Common myeloid progenitor, CD34-positive (primary cell): ENCODE measurements at places on chromosomes 6 and 20.
A peak's percentile ranks its signal among the peaks of the same experiment; 100 is the strongest.

DNA sequence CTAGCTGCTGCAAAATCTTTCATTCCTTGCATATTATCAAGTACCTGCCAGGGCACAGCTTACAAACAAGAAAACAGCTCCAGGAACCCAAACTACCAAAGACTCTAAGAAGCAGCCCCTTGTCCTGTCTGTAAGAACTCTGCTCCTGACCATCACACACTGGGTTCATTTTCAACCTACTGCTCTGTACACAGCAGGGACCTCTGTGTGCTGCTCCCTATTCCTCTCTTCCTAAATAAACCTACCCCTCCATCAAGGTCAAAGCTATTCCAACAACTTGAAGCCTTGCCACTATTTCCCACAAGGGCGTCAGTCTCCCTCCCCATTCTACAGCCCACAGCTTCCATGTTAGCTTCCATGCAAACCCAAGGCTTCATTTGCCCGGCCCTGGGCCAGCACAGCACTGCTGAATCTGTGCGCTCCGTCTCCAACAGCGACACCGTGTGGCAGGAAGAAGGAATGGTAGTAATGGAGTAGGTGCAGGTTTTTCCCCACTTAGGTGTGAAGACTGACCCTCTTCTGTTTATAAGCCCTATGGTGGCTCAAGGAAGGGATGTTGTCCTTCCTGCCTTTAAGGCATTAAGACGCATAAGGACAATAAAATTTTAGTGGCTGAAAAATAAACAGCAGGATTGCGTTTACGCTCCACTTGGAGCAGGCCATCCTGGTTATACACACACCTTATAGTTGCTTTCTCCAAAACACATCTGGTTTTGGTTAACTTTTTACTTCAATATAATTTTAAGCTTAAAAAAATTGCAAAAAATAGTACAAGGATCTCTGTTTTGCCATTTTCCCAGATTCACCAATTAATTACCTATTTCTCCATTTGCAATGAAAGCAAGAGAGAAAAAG lies 115.2 kb upstream of the NXT1 start:
- peak; percentile 56 for DNase-seq

DNA sequence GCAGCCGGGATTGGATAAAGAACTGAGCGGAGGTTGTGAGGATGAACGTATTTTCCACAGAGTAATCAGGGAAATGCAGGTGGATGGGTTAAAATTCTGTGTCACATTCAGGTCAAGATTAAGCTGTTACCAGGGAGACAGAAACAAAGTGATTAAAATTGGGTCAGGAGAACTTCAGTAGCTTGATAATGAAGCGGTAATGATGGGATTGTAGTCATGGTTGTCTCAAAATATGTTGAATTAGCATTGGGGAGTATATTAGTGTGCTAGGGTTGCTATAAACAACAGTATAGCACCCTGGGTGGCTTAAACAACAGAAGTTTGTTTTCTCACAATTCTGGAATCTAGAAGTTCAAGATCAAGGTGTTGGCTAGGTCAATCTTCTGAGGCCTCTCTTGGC lies 155.5 kb downstream of the GJA1 start:
- DNase-seq: peak; percentile 1

DNA sequence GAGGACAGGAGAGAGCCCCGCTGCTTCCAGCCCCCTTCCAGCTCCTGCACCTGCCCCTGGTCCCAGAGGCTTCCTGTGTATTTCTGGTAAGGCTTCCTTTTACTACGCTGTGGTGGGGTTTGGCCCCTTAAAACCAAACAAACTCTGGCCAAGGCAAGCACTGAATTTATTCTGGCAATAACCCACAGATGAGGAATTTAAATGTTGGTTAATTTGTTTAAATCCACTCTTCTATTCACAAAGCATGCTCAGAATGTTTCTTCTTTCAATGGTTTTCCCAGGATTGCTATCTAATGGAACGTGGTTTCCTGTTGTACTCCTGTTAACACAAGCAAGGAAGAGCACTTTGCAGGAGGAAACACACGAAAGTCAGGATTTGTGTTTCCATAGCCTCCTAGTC lies 236.5 kb upstream of the FOXQ1 start:
- DNase-seq: no peak

DNA sequence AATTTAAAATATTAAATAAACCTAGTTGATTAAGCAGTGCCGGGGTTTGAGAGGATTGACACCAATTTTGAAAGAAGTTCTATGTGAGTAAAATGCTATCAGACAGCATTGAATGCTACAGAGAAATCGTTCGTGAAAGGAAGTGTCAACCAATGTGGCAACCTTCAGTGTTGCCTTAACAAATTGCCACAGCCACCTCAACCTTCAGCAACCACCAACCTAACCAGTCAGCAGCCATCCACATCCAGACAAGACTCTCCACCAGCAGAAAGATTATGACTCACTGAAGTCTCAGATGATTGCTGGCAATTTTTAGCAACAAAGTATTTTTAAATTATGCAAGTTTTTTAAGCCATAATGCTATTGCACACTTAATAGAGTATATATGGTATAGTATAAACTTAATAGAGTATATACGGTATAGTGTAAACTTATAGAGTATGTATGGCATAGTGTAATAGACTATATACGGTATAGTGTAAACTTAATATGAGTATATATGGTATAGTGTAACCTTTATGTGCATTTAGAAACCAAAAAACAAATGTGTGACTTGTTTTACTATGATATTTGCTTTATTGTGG lies 65.3 kb upstream of the ID4 start:
- peak; percentile 6 for DNase-seq

DNA sequence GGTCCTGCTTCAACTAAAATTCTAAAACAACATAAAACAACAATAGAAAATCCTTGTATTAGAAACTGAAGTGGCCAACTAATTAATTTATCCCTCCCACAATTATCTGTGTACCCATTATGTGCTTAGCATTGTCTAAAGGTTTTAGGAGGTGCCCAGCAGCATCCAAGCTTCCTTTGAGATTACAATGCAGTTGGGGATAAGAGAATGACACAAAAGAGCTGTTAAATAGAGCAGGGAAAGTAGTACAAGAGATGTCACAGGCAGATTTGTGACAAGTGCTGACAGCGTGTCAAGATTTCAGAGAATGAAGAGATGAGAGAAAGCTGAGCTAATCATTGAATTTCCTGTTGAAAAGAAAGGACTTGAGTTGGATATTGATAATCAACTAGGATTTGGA lies 204.8 kb downstream of the OTOR start:
- DNase-seq: no peak

GRCh38 chr6:21305893-21306332 lies 287.6 kb upstream of the SOX4 start:
- no peak for DNase-seq

DNA sequence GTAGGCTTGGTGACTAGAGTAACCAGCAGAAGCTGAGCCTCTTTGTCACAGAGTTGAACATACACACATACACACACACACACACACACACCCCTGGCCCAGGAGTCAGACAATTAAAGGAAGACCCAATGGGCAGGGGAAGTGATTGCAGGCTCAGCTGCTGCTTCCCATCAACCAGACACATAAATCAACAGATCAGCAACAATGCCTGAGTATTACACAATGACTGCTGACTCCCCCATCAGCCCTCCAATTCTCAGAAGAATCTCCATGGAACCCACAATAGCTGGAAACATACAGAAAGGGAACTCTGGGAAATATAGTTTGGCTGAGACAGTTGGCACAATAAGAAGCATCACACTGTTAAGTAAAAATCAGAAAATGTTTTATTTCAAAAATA lies 270.4 kb upstream of the PLCB4 start:
- DNase-seq: no peak

GRCh38 chr6:34517461-34517881 lies 38.7 kb downstream of the SPDEF start:
- DNase-seq: peak; percentile 6

DNA sequence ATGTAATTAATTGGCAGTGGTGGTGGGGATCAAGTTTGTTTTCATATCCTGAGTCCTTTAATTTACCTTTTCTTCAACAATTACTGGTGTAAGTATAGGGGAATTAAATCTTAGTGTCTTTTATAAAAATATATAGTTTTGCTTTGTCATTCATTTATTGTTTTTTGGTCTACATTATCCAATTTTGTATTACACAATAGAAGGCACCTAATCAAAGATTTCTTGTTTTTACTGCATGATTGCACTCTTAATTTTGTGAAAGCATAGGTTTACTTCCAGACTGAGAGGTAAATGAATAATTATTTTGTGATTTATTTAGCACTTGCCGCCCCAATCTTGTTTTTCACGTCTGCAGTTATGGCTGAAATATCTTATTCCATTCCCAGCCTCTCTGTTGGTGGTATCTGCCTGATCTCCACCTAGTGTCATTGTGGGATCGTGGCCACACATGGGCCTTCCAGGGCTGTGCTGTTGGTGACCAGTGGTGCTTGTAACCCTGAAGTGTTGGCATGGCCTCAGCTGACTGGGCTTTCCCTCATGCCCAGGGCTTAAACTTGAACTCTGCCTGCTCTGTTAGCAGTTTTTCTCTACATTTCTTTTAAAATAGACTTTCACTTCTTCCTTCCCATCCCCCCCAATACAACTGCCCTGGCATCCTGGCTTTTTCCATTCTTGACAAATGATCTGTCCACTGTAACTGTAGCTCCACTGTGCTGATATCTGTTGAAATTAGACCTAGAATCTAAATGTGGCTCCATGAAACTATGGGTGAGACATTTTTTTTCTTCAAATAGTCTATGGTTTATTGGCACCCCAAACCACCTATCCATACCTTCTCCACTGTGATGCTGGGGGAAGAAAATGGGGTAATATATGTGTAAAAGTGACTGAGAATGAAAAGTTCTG lies 24.8 kb downstream of the E2F3 start:
- DNase-seq: no peak

DNA sequence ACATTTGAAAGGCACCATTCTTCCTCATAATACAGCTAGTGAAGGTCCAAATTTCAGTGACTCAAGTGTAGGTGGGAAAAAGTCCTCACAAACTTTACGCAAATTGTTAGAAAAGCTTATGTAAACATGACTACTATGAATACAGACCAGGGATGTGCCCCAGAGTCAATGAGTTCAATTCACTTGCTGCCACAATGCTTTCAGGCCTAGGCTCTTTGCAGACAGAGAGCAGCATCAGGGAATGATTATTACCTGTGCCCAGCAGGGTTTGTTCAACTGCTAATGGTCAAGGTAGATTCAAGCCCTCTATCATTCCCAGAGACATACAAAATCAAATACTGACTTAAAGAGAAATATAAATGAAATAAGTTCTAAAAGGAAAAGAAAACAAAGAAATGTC lies 84.0 kb downstream of the LAMA2 start:
- DNase-seq: no peak

- DNase-seq: peak; percentile 67
These were observed 719 bp upstream of the EDN1 start for GRCh38 chr6:12289365-12289919.
